ENCODE measurements at places on chromosomes 2 and 18.
A peak's percentile ranks its signal among the peaks of the same experiment; 100 is the strongest.

DNA sequence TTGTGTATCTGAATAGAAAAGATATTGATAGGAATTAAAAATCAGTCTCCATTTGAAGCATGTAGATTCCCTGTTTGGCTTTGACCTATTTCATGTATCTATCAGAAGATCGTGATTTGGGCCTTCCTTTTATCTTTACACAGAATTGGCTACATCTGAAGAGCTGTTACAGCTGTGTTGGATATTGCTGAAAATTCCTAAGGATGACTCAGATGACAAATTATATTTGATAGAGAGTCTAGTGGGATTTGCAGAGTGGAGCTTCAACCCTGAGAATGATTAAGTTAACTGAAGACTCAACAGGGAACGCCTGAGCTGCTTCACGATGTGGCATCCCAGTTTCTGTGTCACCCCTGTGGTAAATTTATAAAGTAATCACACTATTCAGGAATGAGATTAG lies 4.9 kb upstream of the COL3A1 start:
- no peak for DNase-seq

DNA sequence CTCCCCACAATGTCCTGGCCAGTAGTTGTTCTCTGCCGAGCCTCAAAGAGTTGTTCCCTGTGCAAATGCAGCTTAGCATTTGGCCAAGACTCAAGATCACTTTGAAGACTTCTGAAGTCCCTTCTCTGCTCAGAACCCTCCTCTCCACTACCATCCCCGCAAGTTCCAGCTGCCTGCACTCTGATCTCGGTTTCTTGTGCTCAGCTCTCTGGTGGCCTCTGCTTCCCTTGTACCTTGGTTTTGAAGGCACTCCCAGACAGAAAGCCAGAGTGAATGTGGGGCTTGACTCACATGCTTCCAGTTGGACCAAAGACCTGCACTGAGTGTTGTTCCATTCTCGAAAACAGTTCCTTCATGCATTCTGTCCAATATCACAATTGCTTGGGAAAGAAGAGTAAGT lies 28.6 kb downstream of the CRACDL start:
- DNase-seq = no peak

DNA sequence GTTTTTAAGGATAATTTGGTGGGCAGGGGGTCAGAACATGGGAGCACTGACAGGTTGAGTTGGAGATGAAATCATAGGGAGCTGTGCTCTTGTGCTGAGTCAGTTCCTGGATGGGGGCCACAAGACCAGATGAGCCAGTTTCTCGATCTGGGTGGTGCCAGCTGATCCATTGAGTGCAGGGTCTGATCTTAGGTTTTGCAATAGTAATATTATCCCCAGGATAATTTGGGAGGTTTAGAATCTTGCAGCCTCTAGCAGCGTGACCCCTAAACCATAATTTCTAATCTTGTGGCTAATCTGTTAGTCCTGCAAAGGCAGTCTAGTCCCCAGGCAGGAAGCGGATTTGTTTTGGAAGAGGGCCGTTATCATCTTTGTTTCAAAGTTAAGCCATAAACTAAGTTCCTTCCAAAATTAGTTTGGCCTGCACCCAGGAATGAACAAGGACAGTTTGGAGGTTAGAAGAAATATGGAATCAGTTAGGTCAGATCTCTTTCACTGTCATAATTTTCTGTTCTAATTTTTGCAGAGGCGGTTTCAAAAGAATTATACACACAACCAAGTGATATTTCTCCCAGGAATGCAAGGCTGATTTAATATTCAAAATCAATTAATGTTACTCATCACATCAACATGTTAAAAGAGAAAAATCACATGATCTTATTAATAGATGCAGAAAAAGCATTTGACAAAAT lies 23.0 kb downstream of the DBI start:
- DNase-seq = peak; percentile 45

DNA sequence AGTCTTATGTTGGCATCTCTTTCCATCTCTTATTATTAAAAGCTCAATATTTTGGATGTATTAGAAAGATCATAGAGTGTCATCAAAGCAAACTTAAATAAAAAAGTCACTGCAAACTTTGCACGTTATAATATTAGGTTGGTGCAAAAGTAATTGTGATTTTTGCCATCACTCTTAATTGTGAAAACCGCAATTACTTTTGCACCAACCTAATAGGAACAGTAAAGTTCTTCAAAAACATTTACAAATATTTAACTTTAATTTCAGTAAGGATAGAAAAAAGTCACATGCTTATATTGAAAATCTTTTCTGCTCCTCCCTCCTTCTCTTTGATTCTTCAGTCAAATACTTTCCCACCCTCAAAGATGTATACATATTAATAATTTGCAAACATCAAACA lies 51.5 kb downstream of the ZNF521 start:
- DNase-seq = no peak

DNA sequence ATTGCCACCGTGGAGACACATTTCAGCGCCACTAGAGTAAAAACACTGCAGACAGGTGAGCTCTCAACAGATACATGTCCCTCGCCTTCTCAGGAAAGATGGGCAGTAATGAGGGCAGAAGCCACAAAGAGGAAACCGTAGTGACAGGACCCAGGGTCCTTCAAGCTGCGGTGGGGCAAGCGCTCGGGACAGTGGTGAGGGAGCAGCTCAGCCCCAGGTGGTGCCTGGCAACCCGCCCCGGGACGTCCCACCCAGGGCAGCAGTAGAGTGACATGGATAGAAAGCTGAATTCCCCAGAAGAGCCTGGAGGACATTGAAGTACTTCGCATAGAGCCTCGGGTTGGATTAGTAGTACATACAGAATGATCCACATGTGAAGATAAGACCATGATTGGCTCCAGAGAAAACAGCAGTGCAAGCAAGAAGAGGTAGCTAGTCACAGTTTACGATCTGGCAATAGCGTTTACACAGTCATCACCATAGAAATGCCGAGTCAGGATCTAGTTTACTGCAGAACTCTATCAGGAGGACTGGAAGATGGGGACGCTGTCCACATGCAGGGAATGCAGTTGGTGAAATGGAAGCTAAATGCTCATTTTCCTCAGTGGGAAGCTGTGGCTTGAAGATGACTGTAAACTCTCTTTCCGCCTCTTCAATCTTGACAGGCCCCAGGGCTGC lies 37.4 kb upstream of the ALPP start:
- DNase-seq = peak; percentile 8

DNA sequence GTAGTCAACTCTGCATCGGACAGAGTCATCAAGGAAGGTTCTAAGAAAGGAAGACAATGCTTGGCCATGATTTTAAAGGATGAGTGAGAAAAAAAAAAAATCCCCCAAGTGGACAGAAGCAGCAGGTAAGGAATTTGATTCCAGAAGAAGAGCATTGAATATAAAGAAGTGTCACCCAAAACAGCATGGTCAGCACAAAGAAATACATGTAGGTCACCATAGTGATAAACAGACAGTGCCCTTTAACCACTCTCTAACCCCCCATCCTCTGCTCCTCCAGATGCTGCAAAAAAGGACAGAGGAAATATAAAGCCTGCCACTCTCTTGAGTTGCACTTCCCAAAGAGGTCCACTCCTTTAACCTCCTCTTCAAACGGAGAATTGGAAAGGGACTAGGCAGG lies 23.4 kb downstream of the FEZ2 start:
- no peak for DNase-seq

DNA sequence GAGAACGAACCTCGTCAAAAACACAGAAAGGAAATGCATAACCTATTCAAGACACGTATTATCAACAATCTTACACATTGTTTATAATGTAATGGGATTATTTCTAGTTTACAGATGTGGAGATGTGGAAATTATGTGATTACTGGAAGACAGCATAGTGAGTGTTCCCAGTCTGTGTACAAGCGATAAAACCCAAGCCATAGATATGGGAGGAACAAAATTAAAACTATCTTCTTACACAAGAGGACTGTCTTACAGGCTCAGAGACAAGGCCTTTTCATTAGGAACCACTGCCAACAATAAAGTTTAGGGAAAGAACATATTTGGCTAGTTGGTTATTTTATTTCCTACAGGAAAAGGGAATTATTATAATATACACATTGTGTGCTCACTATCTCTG lies 20.3 kb downstream of the COBLL1 start:
- no peak for DNase-seq

DNA sequence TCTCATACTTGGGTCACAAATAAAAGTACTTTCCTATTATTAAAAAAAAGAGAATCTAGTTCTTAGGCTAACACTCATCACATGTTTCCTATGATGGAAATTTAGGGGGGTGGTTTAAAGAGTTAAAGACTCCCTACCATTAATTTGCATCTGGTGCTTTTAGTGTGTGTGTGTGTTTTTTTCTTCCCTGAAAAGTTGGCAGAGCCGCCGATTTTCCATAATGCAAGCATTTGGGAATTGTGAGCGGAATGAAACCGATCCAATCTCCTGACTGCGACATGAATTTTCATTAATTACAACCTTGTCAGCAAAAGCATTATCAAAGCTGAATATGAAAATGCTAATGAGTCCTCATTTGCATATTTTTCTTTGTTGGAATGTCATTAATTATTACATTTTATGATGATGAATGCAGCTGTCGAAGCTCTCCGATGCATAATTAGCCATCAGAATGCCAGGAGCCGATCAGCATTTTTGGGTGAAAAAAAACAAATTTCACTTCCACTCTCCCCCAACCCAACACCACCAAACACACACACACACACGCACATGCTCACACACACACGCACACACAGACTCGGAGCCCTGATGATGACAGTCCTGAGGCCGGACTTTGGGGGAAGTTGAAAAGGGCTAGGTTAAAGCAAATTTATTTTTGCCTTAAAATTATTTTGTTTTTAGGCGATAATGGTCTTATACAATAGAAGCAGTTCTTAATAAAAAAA lies 165.4 kb downstream of the TCF4 start:
- DNase-seq = no peak

DNA sequence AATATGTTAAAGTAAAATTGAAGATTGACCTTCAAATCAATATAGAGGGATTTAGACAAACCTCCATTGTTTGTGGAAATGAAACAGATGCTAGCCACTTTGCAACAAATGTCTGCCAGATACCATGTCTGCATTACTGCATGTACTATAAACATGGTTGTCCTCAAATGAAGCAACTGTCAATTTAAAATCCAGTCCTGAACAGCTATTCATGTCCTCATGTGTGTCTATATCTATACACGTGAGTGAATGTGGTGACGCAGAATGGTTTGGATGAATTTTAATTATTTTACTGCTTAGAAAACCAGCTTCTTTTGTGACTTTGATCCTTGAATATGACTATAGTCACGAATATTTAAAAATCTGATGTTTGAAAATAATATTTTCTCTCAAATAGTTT lies 71.5 kb downstream of the NYAP2 start:
- DNase-seq = peak; percentile 53

DNA sequence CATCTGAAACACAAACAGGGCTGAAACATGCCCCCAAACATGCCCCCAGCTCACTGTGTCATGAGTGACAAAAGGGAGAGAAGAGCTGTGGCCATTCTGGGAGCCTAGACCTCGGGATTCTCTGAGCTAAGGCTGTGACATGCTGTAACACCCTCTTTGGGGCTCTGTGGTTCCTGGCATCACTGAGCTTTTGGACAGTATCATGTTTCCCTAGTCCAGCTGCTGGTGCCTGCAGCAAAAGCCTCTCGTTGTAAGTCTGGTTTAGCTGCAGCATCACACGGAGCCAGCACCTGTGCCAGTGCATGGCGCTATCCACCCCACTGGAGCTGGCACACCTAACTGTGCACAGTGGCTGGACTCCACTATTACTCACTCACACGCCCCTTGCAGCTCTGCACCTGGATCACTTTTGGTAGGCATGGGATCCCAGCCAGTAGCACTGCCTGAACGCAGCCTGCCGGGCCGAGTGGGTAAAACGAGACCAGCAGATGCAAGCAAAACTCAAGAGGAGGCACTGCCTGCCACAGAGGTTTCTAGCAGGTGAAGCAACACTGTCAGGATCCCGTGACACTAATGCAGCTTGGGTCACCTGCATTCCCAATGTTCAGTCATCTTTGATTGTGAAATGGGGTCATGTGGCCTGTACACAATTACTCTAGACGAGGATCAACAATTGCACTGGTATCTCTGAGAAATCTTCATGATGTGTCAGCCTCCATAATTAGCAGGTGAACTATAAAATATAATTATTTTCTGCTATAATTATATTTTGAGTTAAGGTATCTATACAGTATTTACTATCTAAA lies 547.2 kb downstream of the ZNF804A start:
- peak; percentile 42 for DNase-seq

GRCh38 chr2:80461505-80462197 lies 157.1 kb upstream of the LRRTM1 start:
- no peak for DNase-seq

GRCh38 chr2:177143444-177143843 lies 69.2 kb upstream of the HNRNPA3 start:
- peak; percentile 57 for DNase-seq

DNA sequence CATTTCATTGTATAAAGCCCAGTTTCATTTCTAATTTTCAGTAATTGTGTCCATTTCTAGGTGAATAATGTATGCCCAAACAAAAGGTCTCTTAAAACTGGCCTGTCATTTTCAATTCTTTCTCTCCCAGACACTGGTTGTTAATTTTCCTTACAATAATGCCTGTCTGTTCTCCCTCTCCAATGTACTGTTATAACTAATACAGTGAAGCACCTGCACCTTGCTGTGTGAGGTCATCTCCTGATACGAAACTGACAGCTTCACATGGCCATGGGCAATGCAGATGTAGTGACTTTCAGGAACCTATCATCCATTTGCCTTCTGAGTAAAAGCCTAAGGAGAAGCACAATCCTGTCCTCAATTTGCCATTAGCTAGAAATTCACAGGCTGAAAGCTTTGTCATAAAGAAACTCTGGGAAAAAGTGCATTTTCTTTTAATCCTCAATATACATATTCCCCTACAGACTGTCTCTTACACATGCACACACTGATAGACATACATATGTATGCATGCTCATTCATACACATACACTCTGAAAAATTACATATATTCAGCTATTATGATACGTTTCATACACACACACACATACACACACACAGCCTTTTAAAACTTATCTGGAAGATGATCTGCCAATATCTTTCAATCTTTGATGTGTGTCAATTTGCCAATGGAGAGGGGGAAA lies 1030.3 kb downstream of the TDRD15 start:
- no peak for DNase-seq

DNA sequence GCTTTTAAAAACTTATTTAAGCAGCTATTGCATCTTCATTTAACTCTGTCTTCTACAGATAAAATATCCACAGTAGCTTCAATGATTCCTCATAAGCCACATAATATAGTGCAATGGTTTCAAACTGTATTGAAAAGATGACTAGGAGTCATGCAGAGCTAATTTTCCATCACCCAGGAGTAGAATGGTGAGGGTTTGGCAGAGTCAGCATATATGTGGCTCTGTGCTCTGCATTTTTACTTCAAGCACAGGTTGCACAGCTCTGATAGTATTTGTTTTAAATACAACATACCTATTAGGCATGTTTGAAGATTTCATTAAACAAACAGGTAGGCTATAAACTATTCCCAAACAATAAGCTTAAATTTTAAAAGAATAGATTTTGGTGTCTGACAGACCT lies 731.9 kb upstream of the VRK2 start:
- no peak for DNase-seq

Measured in DMS53 (cell line).